ENCODE measurements at places on chromosomes 6 and 20.
A peak's percentile ranks its signal among the peaks of the same experiment; 100 is the strongest.

DNA sequence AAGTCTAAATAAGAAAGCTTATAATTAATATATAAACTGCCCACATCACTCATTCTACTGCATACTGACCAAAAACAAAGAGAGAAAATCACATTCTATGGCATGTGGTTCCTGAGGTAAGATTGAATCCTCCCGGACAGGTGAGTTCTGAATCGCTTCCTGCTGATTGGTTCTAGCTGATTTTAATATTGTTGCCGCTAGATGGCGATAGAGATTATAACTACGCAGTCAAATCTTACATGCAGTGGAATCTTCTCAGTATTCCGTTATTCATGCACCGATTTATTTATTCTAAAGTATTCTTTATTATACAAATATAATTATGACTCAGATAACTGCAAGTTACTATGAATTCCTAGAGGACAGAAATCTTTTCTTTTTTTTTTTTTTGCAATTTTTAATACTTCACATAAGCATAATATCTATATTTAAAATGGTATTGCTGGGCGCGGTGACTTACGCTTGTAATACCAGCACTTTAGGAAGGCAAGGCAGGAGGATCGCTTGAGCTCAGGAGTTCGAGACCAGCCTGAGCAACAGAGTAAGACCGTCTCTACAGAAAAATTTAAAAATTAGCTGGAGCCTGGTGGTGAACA lies 24.2 kb upstream of the TMX4 start:
- DNase-seq: peak; percentile 30

- DNase-seq: no peak
Observed at GRCh38 chr20:59402681-59403080, 102.3 kb downstream of the EDN3 start.

- no peak for DNase-seq
Observed at GRCh38 chr6:158085261-158086053, 82.6 kb downstream of the SERAC1 start.

DNA sequence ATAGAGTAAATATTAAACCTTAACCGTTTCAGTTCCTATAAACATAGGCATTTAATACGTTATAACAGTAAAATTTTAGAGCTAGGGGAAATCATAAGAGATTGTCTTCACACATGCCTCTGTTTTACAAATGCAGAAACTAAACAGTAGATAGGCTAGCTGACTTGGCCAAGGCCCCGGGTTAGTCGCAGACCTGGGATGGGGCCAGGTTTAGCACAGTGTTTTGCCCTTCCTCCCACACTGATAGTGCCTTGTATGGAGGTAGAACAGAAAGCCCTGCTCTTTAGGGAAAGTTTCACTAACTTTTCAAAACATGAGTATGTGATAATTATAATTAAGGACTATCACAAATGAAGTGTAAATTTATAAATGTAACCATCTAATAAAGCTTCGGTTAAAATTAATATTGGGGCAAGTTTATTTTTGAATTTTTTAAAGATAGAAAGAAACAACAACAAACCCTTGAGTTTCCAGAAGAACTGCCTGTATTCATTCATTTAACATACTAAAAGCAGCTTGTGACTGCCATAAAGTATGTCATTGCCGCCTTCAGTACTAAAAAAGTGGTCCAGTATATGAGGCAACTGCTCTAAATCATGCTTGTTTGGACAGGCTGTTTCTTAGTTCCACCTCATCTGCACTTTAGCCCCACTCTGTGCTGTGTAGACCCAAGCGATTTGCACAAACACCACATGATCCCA lies 62.5 kb upstream of the LOC128125822 start:
- DNase-seq: no peak

DNA sequence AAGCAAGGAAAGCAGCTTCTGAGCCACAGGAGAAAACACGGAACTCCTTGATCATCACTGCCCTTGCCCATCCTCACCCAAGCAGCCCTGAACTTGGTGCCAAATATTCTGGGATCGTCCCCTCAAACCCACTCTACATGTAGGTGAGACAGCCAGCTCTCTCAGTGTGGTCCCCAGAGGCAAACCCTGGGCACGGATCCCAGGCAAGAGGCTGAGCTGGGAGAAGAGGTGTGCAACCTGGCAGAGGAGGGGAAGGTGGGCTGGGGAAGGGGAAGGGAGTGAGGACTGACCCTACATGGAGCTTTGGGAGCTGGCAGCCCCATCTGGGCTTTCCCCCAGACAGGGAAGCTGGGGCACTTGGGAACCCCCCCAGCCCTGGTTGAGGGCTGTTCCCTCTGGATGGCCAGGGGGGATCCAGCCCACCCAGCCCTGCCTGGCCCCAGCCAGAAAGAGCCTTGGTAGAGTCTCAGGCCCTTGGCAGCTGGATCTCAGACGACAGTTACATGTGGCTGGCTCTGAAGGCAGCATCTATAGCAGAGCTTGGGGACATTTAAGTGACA lies 186.2 kb upstream of the CST7 start:
- no peak for DNase-seq

- no peak for DNase-seq
Observed at GRCh38 chr6:169617562-169617961, 84.3 kb downstream of the WDR27 start.

DNA sequence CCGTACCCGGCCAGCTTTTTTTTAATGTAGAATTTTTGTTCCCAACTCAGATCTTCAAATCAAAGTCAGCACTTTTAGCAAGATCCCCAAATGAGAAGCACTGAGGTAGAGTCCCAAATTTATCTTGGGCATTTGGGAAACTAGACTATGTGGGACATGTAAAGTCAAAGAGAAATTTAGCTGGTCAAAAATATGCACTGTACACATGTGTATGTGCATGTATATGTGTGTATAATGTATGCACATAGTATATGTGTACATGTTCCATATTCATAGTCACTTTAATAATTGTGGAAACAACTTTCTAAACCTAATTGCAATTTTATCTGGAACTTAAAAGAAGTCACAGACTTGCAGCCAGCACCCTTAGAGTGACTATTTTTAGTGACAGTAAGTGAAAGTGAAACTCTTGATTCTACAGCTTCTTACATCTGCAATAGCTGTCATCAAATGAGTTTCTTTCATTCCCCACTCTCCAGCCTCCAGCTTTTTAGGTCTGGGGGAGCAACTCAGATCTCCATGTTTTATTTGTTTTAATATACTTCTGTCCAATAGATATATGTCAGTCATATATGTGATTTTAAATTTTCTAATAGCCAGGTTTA lies 53.6 kb downstream of the CDC40 start:
- DNase-seq: peak; percentile 25

- no peak for DNase-seq
Observed at GRCh38 chr6:169495601-169496000, 206.2 kb downstream of the WDR27 start.

DNA sequence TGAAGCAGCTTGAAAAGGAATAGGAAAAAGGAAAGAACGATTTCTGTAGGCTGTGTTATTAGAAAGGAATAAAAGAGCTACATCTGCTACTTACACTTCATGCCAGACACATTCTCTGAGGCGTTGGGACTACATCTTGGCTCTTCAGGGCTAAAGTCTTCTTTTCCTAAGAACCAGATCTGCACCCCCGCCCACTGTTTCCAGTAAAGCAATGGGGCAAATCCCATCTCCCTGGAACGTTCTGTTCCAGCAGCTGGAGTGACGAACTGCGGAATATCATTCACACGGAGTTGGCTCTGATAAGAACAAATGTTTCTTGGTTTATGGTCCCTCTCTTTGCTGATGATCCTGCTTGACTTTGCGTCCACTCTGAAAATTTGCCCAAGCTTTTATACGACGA lies 26.9 kb downstream of the FAM50B start:
- DNase-seq: no peak

GRCh38 chr6:44253307-44254101 lies 3.8 kb downstream of the SLC35B2 start:
- peak; percentile 64 for DNase-seq

DNA sequence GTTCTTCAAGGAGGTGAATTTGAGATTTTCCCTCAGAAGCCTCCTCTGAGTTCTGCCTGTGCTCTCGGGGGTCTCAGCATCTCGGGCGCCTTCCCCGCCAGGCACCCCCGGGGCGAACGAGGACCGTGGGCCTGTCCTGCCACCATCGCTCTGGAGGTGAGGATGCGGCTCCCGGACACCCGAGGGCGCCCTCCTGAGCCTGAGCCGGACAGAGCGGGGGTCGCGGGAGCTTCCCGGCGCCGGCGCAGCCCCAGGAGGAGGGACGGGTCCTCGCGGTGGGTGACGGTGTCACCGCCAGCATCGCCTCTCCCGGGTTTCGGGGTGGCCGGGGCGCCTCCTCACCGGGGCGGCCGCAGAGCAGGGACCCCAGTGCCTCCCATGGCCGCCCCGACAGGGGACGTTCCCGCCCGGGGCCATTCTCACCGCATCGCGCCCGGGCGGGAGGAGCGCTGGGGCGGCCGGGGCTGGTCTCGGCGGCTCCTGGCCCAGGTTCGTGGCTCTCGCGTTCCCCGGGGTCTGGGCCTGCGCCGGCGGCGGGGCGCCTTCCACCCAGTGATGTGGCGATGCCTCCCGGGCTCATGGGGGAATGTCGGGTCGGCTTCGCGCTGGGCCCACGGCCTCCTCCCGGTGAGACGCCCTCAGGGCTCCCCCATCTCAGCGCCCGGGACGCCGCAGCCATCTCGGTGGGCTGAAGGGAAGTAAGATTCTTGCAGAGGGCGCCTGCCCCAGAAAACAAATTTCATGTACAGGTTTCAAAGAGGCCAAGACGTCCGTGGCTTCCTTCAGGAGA lies 210.5 kb downstream of the ERMARD start:
- DNase-seq: no peak

DNA sequence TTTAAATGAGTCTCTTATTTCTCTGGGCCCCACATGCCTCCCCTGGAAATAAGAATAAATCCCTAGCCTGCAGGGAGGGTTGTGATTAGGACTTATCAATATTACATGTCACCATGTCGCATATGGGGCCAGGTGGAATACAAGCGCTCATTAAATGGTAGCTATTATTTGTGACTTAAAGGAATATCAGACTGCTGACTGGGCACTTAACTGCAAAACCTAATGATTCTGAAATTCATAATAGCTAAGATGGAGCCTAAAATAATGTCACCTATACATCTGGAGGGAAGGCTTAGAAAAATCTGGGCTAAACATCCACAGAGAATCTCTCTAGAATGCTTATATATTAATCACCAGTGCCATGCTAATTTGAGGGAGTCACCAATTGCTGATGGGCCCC lies 106.5 kb downstream of the LRFN2 start:
- no peak for DNase-seq

DNA sequence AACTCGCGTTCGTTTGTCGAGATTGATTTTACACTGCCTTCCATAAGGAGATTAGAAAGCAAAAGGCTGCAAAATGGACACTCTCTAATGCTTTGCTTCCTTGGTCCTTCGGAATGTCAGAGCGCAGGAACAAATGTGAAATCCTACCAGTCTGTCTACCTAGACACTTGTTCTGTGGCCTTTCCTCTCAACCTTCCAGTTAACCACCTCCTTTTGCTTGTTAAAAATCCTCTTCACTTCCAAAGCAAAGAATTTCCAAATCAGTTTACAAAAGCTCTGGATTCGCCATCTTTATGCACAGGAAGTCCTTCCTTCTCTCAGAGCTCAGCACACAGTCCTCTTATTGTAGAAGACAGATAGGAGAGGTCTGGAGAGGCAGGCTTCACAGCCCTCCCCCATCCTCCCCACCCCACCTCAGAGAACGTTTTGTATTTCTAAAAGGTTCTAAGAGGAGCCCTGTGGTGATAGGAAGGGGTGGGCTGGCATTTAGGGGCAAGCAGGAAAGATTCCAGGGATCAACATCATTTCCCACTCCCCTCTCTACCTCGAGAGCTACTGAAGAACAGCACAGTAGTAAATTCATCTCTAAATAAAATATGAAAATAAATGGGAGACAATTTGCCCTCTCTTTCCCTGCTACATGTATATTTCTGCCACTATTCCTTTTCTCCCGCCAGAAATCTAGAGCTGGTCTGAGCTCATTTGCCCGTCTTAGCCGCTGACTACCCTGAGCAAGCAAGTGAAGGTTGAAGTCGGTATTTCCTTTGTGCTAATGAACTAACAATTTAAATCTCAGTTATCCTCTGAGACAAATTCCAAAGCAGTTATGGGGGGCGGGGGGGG lies 18.9 kb downstream of the TFAP2A start:
- DNase-seq: no peak

GRCh38 chr20:47466704-47467459 lies 34.8 kb upstream of the NCOA3 start:
- no peak for DNase-seq

DNA sequence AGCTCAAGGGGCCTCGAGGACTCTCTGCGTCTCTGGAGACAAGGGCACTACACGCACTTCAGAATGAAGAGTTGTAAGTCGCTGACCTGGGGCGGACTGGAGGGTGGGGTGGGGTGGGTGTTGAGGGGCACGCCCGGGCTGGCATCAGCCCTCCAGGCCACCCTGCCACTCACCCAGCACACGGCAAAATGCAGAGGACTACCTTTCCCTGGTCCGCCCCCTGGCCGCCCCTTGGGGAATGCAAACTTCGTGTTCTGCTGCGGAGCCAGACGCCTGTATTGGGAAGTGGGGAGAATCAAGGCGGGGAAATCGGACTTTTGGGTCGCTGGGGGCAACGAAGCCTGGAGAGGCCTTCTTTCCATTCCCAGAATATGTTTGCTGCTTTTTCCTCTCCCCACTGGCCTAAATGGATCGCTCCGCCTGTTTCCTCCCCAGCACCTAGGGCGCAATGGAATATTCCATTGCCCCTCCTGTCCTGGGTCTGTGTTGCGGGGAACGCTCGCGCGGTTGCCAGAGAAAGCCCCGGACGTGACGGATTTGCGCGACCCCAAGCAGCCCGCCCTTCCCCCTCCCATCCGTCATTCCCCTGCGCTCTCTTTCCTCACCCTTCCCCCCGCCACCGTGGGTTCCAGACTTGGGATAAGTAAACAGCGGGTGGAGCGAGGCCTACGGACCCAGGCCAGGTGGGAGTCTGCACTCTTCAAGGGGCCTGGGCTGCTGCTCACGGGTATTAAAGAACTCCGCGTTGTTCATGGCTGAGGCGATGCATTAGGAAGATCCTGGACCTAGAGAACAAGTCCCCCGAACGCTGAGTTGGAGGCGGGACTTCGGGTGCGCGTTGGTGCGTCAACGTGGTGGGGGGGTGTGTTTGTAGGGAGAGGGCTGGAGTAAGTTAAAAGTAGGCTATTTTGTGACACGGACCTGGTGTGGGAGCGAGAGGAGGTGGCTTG lies at the start of gene PPT2:
PPT2 (plus strand) TSS at position 578 of the 950 bp plus-strand sequence. CDS start 454 bp downstream, outside the sequence.
- peak; percentile 84 for DNase-seq

DNA sequence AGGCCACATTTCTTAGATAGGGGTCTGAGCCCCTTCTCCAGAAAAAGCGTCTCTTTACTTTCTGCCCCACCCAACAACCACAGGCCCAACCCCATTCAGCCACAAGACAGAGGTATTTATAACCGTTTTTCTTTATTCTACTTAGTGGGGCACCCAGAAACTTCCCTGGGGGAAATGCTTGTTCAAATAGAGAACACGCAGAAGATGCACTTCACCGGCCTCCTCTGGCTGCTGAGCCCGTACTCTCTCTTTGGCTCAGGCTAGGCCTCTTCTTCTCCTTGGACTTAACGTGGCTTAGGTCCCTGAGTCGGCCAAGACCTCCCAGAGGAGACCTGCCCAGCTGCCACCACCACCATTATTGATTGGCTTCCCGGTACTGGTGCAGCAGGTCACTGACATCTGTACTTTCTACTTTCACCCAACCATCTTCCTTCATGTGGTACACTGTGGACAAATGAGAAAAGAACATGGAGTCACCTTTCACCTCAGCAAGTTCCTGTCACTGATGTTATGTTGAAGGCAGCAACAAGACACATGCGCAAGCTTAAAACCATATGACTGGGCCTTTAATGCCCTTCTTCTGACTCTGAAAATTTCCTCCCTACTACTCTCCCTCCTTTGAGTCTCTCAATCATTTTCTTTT lies 2.2 kb upstream of the TAP2 start:
- peak; percentile 26 for DNase-seq
